NCI-H345 (cell line): ENCODE measurements at places on chromosomes 3 and 15.

- no peak for DNase-seq
These were observed 1.0 kb downstream of the LEKR1 start for GRCh38 chr3:156826896-156827882.

GRCh38 chr3:100533176-100533575 lies 40.8 kb downstream of the TMEM45A start:
- DNase-seq, result no peak

DNA sequence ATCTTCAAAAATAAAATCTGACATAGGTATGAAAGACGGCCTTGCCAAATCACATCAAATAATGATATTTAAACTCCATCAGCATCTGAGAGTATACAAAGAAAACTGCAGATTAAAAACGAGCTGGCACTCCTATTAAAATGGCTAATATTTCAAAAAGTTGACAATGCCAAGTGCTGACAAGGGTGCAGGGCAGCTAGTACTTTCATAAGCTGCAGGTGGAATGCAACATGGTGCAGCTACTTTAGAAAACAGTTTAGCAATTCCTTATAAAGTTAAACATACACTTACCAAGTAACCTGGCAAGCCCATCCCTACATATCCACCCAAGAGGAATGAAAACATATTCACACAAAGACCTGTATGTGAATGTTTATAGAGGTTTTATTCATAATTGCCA lies 23.0 kb downstream of the TBC1D2B start:
- DNase-seq, result no peak

GRCh38 chr15:90062023-90062442 lies 40.2 kb downstream of the IDH2 start:
- DNase-seq, result peak; percentile 92

- DNase-seq, result no peak
These were observed 27.5 kb upstream of the NDUFB4 start for GRCh38 chr3:120568598-120568997.

DNA sequence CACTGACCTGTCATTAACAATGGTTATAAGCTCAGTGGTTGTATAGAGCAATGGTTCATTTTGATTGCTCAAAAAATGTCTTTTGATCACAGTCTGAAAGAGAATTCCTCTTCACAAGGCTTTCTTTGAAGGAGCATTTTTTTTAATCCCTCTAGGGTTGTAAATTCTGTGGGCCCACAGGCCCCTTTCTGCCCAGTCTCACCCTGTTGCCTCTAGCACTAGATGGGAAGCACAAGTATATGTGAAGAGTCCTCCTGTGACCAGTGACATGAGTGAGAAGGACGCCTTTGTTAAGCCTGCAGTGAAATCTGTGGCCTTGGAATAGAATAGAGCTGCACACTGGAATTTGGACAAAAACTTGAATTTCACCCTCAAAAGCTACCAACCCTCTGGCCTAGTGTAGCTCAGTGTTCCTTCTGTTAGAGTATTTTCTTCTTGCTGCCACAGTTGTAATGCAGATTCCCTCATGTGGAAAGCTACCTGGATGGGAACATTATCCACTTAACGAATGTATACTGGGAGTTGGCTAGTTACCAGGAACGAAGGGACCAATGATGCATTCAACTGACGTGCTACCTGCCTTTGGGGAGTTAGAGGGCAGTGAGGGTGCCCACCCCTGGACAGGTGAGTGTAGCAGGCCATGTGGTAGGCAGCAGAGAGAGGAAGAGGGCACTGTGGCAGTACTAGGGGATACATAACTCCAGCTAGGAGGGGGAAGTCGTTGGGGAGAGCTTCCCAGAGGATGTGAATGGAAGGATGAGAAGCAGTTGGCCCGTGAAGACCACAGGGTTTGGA lies 28.3 kb upstream of the RYR3 start:
- no peak for DNase-seq

GRCh38 chr15:37080261-37080921 lies 20.0 kb downstream of the MEIS2 start:
- DNase-seq, result no peak

DNA sequence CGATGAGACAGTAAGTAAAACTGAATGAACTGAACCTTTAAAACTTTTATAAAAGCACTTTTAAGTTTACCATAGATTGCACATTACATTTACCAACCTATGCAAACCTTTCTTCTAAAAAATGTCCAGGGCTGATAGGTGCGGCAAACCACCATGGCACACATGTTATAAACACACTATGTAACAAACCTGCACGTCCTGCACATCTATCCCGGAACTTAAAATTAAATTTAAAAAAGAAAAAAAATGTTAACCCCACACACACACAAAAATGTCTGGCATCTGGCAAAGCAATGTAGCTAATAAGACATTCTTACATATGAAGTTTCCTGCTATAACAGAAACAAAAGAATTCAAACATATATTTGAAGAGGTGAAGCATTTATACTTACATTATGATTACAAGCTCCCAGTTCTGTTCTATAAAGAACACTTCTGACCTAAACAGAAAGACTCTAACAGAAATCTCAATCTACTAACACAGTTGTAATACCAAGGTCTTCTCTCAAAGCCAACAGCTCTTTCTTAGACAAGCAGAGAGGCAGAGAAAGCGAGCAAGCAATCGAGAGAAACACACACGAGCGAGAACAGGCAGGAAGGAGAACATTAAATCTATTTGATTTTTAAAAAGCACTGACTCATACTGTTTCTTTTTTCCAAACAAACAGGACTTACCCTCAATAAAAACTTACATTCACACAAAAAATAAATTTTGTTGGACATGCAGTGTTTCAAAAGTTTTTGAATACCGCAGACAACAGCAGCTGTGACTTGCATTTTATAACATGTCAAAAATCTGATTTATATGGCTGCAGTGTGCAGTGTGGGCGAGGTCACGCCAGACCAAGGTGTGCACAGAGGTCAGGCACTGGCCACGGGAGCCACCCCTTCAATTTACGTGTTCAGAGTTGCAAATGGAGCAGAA lies at the start of gene NRG4:
TSS of gene NRG4 (minus strand) at position 798 of the 925 bp plus-strand sequence. CDS start 1,194 bp downstream, outside the sequence.
- no peak for DNase-seq

DNA sequence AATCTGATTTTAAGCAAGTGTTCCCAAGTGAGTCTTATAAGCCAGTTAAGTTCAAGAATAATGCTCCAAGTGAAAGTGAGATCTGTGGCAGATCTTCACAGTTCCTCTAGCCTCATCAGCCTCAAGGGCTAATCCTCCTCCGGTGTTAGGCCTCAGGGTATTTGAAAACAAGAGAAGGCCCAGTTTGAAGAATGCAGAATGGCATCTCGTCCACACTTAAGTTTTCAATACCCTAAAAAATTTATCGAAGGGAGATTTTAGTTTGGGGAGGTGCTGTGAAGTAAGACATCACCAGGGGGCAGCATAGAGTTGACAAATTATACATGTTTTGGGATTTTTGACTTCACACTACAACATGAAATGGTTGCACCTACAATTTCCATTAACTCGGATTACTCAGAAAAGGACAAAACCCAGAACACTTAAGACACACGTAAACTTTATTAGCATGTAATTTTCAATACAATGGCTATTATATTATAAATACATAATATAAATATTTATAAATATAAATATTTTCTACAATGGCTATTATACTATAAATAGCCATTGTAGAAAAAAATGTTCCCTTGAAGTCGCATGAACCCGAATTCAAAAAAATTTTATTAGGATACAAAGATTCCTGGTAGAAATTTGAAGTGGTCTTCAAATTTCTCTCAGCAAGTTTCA lies 2.3 kb upstream of the TMEM266 start:
- DNase-seq, result peak; percentile 3

DNA sequence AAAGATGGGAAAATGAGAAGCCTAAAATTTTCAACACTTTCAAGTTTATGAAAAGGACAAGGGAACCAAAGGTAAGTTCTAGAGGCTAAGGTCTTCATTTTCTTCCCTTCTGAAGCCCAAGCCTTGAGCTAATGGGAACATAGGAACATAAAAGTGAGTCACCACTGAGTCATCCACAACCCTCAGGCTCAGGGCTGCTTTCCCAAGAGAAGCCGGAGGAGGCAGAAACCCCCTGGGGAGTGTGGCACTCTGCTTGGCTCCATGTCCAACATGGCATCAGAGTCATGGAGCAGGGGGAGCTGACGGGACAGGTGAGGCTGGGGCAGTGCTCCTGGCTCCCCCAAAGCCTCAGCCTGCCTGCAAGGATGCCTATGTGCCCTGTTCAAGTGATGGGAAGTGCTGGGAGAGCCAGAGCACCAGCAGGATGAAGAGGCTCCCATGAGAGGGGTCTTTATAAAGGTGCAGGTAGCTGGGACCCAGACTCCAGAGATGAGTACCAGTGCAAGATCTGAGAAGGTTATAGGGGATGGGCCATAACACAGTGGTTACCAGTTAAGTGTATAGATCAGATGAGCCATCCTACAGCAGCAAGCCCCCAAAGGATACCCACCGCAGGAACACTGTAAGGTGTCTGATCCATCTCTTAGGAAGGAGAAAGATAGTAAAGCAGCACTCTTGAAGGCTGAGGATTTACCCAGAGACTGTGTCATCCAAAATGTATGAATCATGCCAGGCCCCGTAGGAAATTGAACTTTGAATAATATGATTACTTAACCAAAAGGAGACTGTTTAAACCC lies 31.8 kb upstream of the RYR3 start:
- DNase-seq, result no peak

GRCh38 chr3:2036076-2036475 lies 62.6 kb upstream of the CNTN4 start:
- DNase-seq, result no peak

DNA sequence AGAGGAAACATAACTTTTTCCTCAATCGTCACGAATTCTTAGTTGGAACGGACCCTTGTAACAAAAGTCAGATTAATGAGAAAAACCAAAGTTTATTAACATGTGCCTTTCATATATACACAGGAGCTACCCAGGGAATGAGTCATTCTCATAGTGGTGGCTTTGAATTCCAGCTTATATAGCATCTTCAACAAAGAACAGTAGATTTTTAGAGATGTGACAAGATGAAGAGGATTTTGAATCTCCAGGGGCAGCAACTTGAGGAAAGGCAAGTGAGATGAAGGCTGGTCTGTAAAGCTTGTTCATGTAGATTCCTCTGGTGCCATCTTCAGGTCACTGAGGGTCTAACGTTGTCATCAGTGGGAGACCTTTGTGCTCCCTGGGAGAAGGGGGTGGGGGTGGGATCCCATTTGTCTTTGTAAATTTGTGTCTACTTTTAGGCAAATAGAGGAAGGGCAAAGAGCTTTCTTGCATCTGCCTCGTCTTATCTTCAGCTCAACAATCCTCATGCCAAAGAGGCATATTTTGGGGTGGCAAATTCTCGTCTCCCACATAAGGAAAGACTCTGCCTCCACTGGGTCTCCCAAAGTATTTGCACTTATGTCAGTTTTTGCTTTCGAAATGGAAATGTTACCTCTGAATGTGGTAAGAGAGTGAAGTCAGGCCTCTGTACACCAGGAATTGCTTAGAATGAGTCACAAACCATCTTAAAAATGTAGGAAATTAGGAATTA lies 29.5 kb downstream of the CLEC3B start:
- DNase-seq, result no peak

- no peak for DNase-seq
These were observed 31.1 kb upstream of the UBE2E2 start for GRCh38 chr3:23172059-23172458.

- DNase-seq, result no peak
These were observed 492.9 kb downstream of the IGSF11 start for GRCh38 chr3:118541796-118542195.

DNA sequence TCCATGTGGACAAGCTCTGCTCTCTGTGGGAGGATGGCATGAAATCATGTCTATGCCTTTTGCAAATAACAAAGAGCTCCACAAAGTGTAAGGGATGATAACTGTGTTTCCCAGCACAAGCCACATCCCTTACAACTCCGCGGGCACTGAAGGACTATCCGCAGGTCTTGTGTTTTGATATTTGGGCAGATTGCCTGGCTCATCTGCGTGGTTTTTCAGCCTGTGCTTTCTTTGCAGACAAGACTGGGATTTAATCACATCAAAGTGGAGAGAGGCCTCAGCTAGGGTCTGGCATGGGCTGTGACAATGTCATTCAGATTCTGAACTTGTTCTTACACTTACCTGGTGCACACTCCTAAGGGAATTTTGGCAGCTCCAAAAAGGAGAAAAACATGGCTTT lies 30.2 kb upstream of the CA12 start:
- no peak for DNase-seq

DNA sequence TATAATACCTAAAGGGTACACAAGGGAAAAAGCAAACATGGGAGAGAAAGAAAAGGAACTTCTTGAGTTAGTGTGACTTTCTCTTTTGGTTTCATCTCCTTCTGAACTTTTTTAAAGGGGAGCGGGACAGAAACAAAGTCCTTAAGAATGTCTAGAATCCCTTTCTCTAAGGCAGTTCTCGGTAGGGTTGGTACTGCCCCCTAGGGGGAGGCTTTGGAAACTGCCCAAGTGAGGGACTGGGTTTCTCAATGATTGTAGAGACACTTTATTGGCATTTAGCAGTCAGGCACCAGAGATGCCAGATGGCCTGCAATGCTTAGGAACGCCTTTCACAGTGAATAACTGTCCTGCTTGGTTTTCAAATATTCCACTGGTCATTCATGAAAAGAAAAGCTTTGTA lies 172.7 kb downstream of the WDR72 start:
- peak; percentile 11 for DNase-seq

DNA sequence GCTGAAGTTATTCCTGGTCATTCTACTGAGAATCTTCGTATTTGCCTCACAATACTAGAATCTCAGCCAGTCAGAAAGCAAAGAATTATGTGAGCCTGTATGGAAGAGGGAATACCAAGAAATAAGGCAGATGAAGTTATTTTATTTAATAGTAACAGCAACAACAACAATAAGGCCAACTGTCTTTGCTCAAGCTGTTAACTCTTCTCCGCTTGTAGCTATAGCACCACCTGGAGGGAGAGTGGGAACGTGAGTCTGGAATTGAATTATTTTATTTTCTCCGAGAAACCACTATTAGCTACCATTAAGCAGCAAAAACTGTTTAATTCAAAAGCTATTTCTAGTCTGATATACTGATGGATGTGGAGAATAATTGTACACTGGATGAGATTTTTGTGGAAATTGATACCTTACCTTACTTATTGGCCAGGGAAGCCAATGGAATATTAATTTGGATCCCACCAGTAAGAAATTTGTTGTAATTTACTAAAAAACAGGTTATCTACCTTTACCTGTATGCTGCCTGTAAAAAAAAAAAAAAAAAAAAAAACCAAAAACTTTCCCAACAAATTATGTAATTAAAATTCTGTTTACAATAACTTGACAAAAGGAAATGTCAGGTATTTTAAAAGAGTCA lies 50.1 kb downstream of the CALML4 start:
- peak; percentile 35 for DNase-seq

DNA sequence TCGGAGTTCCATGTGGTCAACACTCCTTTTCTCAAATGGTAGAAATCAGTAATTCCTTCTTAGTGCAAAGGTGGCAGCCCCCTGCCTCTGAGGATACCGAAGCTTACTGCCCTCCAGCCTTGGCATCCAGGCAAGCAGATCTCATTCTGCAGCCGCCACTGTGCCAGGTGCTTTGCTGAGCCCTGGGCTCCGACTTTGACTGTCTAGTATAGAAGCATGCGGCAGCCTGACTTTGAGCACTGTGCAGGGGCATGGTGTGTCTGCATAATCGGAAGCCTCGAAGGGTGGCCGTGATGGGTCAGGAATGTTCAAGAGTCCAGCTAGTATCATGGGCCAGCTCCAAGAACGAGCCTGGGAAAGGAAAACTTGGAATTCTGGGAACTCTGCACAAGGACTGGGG lies 39.7 kb downstream of the ABTB1 start:
- DNase-seq, result no peak
